ENCODE measurements at places on chromosomes 2 and 18. TPM values are rescaled to one million over a fixed set of nuclear protein-coding genes. Genes with fewer than 3 reads are reported as not detected.
A peak's percentile ranks its signal among the peaks of the same experiment; 100 is the strongest.

BCL11A gene
- 0.71 TPM for total RNA-seq

GRCh38 chr2:119771331-119771730, 11.6 kb downstream of the PTPN4 start:
- H3K36me3 ChIP-seq: no peaks in the 10 kb centered on the region
- no peaks in the 10 kb centered on the region for H3K27me3 ChIP-seq
- DNase-seq: no peak
- no peak overlapping the region for H3K27ac ChIP-seq
- H3K4me3 ChIP-seq: no peak overlapping the region

DNA sequence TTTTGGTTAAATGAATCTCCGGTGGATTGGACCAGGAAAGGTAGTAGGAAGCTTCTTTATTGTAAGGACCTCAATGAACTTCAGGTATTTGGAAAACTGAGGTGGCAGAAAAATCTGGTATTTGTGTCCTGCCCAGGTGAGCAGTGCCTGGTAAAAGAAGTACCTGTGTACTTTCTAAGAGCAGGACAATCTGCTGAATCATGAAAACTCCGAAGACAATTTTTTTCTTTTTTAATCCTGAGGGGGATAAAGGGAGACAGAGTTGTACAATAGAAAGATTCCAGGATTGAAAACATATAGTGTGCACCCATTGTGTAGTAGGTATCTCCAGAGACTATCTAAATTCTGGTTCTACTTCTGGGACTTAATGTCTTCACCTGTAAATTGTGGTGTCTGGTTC, 191.8 kb upstream of the SPOPL start:
- no peaks in the 10 kb centered on the region for H3K36me3 ChIP-seq
- no peak overlapping the region for H3K4me3 ChIP-seq
- DNase-seq: no peak
- no peak overlapping the region for H3K27ac ChIP-seq

DNA sequence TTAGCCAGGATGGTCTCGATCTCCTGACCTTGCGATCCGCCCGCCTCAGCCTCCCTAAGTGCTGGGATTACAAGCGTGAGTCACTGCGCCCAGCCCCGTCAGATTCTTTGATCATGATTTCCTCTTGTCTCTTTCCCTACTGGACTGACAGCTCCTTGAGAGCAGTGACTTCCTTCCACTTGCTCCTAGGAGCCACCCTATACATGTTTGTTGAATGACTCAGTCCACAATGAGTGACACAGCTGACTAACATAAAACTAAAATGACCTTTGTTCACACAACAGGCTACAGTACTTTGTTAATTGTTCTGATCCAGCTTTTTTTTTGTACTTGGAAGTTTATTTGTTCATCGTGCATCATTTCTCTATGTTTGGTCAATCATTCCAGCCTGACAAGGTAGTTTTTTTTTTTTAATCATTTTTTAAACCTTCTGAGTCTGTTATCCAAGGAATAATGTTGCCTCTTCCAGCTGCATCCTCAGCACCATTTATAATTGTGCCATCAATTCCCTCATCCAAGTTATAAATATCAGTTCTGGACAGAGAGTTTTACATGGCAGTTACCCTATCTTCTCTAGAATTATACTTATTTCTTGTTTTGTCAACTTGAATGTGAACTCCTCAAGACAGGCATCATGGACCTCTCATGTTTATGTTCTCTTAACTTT, 42.9 kb upstream of the TUBA3E start:
- H3K27me3 ChIP-seq: no peaks in the 10 kb centered on the region
- H3K4me1 ChIP-seq: peaks cover 23% of the 10 kb centered on the region
- no peak overlapping the region for H3K4me3 ChIP-seq
- peak; percentile 96 for DNase-seq
- H3K36me3 ChIP-seq: no peaks in the 10 kb centered on the region

DNA sequence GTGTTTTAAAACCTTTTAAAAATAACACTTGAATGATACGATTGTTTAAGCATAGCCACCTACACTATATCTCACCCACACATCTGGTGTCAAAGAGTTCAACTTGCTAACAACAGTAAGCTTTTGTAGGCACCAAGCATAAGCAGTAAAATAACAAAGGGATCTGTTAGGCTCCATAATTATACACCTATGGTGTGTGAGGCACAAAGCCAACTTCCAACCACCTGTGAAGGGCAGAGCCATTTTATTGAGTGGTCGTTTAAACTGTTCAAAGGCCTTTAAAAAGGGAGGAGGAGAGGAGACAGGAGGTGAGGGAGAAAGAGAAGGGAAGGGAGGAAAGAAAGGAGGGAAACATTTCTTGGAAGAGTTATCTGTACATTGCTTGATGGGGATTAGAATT, 27.9 kb downstream of the NEMP2 start:
- H3K27me3 ChIP-seq: no peaks in the 10 kb centered on the region
- H3K4me1 ChIP-seq: peaks cover 2% of the 10 kb centered on the region
- no peak overlapping the region for H3K27ac ChIP-seq
- H3K4me3 ChIP-seq: no peak overlapping the region

FSHR gene
- total RNA-seq: not detected

VAPA gene
- total RNA-seq: 295 TPM

Measured in HCT116 (cell line).